ENCODE measurements at places on chromosomes 4 and X.

DNA sequence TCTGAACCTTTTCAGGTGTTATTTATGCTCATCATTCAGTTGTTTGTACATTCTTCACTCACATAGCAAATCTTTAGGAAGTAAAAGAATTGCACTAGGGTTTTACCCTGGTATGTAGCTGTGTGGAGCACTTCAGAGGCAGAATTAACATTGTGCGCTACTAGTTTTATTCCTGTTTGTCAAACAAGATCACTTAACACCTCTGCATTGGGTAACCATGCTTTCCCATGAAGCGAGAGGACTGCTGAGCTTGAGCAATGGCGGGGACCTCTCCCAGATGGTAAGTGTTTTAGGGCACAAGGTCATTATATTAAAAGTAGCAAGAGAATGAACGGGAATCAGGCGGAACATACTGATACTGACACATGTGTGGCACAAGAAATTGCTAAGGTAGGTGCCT, 59.2 kb downstream of the SHROOM3 start:
- no peak for DNase-seq

- no peak for DNase-seq
Observed at GRCh38 chrX:41671082-41671481, 17.7 kb upstream of the GPR34 start.

GRCh38 chr4:75699299-75699698, 25.1 kb upstream of the USO1 start:
- DNase-seq: no peak

- no peak for DNase-seq
Observed at GRCh38 chr4:163565226-163566135, 71.0 kb downstream of the TMA16 start.

DNA sequence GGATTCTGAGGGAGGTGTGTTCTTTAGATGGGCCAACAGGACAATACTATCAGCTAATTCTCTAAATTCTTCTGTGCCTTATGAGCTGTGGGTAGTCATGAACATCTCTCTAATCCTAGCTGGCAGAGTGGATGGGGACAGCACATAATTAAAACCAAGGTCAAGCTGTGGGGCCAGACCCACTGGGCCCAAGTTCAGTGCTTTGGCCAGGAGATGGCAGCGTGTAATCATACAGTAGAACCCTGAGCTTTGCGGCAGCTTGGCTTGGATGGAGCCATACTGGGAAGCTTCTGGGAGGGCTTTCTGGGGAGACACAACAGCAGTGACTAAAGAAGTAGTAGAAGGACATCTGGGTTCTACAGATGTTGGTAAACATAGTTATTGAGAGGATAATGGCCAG, 140.3 kb upstream of the CXCL13 start:
- DNase-seq: no peak

DNA sequence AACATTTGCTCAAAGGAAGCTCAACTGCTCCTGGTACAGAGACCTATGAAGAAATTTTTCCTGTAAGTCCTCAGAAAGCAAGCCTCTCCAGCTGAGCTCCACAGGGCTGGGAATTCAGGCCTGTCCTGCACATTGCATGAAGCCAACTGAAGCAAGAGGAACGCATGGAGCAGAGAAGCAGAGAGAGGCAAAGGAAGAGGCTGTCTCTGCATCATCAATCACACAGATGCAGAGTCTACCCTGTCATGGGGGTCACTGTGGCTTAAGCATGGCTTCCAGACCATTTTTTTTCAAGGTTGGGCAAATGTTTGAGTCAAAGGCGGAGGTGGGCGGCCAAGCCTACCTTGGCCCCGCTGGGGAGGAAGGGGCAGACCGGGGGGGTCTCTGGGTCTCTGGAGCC, 110.3 kb upstream of the MSX1 start:
- no peak for DNase-seq

DNA sequence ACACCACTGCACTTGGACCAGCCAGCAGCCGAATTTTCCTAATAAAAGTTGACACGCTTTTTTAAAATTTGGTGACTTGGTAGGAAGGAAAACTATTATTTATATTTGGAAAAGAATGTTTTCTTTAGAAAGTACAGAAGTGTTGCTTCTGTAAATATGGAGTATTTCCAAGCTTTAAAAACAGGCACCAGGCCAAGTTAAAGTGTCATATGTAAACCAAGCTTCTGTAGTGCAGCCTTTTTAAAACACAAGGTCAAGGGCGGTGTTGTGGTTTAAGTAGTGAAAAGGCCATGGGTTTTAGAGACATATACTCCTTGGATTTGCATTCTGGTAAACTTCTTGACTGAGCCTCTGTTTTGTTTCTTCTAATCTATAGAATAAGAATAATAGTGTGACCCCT, 62.7 kb downstream of the TRIM2 start:
- no peak for DNase-seq

DNA sequence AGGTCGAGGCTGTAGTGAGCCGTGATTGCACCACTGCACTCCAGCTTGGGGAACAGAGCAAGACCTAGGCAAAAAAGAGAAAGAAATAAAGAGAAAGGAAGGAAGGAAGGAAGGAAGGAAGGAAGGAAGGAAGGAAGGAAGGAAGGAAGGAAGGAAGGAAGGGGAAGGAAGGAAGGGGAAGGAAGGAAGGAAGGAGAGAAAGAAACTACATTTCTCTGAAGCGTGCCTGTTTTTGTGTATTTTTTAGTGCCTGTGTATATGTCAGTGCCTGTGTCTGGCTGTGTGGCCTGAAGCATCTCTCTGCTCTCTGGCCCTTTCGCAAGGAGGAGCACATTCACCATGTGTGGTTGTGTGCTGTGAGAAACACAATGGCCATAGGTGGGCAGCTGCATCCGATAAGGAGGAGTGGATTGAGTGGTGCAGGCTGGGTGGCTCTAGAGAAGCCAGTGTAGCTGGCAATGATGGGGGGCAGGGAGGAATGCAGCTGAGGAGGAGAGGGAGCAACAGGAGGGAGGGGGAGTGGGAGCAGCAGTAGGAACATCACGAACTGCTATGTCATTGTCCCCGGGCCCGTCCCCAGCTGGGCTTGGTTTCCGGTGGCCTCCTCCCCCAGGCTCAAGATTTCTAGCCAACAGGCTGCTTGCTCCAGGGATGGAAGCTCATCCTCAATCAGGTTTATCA, 11.4 kb downstream of the SYN1 start:
- DNase-seq: no peak

- DNase-seq: no peak
Observed at GRCh38 chr4:64682946-64683345, 273.7 kb upstream of the TECRL start.

DNA sequence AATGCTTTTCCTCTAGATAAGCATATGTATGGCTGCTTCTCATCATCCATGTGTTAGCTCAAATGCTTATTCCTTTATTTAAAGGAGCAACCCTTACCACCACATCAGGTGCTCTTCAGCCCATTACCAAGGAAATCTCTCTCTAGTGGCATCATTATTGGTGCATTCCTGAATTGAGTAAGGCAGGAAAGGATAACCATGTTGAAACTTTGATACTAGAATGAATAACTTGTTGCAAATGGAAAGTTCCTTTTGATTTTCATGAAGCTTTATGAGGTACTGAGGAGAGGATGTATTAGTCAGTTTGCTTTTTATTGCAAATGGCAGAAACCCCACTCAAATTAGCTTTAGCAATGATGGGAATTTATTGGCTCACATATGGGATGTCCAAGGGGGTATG, 212.3 kb upstream of the FGF13 start:
- no peak for DNase-seq

- DNase-seq: no peak
Observed at GRCh38 chrX:71917621-71918343, 7.1 kb downstream of the NHSL2 start.

DNA sequence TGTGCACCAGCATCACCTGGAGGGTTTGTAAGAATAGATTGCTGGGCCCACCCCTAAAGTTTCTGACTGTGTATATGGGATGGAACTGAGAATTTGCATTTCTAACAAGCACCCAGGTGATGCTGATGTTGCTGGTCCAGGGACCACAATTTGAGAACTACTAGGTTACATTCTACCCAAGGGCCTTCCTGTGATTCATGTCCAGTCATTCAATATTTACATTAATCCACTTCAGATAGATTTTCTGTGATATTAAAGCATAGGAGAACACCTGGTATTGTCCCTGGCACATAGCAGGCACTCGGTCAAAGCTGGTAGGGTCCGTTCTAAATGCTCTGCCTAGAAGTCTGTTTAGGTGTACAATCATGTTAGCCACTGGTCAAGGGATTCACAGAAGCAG, 19.5 kb upstream of the XPNPEP2 start:
- DNase-seq: no peak

DNA sequence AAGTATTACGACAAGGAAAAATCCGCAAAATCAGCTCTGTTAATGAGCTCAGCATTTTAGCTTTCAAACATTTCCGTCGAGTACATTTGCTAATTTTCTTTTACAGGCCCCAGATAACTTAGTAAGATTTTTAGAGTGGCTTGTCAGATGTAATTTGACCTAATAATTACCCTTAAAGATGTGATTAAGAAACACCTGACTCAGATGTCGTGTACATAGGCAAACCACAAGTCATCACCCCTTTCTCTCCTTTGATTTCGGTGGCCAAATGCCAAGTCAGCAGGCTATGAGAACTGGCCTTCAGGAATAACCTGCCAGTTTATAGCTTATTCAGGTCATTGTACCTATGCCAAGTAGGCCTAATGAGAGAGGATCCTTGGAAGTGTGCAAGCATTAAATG, 369.6 kb downstream of the PCDH7 start:
- peak; percentile 42 for DNase-seq

GRCh38 chrX:46876901-46877300, 35.3 kb upstream of the JADE3 start:
- no peak for DNase-seq

DNA sequence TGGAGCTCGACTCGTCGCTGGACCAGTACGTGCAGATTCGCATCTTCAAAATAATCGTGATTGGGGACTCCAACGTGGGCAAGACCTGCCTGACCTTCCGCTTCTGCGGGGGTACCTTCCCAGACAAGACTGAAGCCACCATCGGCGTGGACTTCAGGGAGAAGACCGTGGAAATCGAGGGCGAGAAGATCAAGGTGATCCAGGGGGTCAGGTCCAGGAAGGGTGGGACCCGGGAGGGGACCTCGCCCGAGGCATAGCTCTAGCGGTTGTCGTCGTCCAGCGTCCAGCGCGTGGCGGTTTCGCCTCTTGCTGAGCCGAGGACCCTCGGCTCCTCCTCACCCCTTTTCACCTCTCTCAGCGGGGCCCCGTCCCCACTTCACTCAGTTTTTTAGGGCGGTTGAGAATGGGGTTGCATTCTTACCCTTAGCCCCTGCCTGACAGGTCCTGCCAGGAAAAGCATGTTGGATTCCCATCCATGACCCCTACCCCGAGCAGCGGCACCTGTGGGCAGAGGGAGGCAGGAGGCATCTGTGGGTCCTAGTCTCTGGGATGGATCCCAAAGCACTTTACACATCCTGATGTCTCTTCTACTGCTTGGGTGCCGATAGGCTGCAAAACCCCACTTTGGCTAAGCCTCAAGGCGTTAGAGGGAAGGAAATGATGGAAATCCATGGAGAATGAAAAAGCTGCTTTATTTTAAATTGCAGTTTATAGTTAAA, 524 bp downstream of the RAB33A start:
- DNase-seq: no peak

- no peak for DNase-seq
Observed at GRCh38 chr4:28451346-28451745, 1590.7 kb downstream of the STIM2 start.

DNA sequence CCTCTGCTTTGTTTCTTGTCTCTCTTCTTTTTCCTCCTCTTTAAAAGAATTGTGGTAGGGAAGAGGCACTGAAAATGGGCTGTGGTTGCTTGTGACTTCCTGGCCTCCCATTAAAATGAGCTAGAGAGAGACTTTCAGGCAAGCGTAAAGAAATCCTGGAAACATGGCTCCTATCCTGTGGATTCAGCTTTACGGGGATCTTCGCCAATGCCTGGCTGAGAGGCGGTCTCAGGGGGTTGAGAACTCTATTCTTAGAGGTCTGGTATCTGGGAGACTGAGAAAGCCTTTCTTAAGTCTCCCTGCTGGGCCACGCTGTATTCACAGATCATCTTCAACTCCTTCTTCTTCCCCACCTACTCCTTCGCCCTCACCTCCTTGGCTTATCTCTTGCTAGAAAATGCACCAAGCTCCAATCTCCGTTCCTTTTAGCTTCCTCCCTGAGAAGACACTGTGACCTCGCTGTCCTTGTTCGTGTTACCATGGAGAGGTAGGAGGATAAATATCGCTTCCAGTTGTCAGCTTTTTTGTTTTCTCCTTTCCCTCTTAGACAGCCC, 542 bp upstream of the KLF8 start:
- DNase-seq: no peak

DNA sequence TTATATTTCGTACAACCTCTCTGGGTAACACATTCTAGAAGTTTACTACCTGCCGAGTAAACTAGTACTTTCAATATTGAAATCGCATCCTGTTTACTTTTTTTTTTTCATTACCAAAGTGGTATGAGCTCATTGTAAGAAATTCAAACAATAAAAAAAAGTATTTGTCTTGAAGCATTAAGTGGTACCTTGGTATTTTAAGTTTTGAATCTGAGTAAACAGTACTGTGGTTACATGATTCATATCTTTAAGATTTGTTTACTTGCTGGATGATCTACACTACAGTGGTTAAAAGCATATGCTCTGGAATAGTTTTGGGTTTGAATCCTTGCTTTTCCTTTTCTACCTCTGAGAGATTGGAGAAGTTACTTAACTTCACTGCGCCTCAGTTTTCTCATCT, 3.8 kb upstream of the MMGT1 start:
- no peak for DNase-seq

- no peak for DNase-seq
Observed at GRCh38 chr4:113316879-113317278, 267.4 kb downstream of the ANK2 start.

- no peak for DNase-seq
Observed at GRCh38 chr4:153113838-153114105, 90.5 kb upstream of the TRIM2 start.

GRCh38 chr4:77052352-77052751, 23.4 kb downstream of the CCNI start:
- DNase-seq: no peak

DNA sequence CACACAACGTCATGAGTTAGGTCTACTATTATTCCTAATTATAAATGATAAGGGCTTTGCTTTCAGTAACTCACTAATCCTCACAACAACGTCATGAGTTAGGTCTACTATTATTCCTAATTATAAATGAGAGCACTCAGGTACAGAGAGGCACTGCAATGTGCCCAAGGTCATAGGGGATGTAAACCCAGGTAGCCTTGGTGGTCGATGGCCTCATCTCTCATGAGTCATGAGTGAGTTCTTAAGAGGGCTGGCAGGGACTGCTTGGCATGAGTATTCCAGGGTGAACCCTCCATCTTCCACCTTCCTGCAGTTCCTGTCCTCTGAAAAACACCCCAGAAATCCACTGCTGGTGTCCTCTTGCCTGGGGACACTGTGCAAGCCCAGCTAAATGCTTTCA, 317.1 kb downstream of the STK32B start:
- DNase-seq: no peak

DNA sequence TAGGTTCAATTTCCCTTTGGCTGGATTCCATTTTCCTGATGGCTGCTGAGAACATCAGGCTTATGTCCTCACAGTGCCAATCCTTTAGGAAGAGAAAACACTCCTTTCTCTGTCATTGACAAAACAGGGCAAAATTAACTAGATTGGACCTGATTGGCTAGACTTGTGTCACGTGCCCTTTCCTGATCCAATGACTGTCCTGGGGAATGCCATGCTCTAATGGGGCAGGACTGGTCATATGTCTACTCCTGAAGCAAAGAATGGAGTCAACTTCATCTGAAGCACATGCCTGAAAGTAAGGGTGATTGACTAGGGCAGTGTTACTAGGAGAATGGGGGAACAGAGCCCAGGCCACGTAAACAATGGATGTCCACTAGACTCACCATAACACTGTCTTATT, 220.4 kb downstream of the KDR start:
- DNase-seq: no peak
